ENCODE measurements at places on chromosomes 7 and 10.

DNA sequence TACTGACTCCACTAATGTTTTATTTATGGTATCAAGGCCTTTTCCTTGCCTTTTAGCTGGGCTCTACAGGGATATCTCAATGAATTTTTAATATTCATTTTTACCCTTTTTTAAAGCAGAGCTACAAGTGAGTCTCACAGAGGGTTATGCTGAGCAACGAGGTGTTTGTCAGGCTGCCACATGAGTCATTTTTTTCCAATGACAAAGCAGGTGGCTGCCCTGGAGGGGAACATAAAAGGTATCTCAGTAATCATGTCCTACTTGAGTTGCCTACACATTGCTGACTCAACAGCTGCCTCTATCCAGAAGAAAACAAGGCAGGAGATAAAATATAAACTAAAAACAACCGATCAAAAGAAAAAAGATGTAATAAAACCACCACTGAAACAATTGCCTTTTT is 1004.9 kb upstream of the POT1 start:
- DNase-seq, result no peak

DNA sequence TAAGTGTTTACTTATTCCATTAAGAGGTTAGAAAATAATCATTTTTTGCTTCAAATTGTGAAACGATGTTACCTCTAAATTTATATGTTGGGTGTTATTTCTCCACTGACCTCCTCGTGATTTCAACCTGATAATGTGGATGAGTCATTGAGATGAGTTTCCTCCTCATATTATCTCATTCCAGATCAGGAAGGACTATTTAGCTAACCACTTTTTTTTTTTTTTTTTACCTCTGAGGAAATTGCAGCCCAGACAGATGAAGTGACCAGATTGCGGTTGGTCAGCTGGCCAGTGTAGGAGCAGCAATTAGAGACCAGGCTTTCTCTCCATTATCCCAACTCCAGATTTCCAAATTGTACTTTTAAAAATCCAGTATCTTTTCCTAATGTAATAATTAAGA is 248.7 kb downstream of the FZD1 start:
- DNase-seq, result no peak

DNA sequence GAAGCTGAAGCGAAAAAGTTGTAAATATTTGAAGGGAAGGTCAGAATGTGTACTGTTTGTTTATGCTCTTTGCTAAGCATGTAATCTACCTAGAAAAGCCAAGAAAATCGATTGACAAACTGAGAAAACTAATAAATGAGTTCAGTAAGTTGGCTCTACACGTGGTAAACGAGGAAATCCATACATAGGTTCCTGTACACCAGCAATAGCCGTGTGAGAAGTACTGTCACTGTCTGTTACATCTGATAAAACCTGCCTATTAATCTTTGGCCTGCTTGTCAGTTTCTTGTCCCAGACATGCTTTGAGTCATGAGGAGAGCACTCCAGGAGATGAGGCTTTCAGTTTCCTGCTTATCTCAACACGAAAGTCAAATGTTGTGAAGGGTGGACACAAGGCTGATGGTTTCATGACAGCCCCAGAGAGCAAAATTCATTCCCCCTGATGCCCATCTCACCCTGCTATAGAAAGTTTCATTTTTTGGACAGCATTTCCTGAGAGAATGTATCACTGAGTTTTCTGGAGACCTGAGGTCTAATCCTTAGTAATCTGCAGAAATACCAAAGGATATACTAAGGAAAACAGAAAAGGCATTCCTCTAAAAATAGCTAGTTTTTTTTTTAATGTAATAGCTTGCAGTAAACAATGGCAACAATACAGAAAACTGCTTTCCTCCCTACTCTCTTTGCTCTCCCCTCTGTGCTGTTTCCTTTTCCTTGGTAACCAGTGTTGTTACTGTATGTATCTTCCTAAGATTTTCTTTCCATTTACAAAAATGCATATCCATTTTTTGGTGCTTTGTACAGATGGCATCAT is 18.8 kb downstream of the BMPR1A start:
- no peak for DNase-seq

DNA sequence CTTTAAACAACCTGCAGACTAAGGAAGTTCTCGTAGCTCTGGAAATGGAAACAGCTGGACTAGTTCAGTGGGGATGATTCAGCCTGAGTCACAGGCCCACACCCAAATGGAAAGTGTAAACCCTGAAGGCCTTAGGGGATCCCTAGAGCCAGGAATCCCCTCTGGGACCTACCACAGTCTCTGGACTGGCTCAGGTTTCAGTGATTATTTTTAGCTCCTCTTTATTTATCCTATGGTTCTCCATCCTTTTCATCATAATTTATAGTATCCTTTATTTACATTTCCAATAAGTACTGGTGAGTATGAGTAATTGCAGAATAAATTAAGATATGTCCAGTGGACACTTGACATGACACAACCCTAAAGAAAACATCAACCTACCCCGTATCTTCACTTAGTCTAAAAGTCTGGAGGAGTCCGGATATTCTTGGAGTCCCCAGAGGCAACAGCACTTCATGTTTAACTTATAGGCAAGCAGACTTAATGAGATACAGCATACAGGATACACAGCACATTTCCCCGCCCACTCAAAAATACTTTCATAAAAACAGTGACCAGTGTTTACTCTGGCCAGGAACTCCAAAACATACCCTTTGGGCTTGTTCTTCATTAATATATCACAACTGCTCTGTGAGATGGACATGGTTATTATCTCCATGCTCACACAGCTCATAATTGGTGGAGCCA is 28.4 kb upstream of the SEMA3E start:
- DNase-seq, result no peak

DNA sequence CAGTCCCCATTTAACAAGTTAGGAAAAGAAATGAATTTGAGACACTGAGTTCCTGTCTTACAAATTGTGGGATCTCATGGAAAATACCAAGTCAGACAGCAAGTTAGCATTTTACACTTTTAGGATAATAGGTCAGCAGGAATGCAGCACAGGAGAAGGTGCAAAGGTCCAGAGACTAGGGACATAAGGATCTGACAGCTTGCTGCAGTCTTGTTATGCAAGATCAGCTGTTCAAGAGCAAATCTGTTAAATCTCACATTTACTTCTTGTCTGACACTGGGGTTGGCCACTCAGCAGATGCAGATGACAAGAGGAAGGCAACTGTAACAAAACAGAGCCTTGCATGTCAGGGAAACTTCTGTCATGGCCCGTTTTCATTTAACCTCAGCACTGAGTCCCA is 239.6 kb downstream of the PHF14 start:
- no peak for DNase-seq

DNA sequence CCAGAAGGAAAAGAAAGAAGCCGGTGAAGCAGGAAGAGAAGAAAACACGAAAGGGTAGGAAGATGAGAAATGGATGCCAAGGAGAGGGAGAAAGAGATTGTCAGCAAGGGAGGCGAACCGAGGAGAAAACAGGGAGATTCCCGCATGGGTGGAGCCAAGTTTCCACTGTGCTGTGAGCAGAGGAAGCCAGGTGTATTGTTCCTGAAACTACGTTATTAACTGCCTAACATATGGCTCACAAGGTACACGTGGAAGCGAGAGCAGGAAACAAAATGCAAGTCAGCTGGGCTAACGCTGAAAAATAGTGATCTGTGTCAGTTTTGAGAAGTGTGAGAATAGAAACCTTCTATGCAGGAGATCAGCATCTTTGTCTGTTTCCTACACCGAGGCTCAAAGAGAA is 20.4 kb upstream of the HIPK2 start:
- DNase-seq, result no peak

GRCh38 chr7:147193476-147193875 is 1076.9 kb downstream of the CNTNAP2 start:
- DNase-seq, result no peak

GRCh38 chr7:19448091-19448490 is 260.7 kb downstream of the POLR1F start:
- no peak for DNase-seq

DNA sequence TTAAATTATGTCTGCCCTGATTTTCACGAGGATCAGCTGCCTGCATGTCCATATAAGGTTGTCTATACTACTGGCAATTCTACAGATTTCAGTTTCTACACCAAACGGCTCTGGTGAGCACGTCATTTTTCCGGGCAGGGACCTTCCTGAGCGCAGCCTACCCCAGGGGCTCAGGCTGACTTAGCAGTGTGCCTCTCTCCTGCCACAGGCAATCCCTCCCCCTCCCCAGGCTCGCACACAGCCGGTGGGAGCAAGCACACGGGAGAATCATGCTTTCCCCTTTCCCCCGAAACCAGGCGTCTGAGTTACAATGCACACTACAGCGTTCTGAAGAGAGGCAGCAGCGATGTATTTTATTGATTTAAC is 1.7 kb downstream of the KLF6 start:
- peak; percentile 81 for DNase-seq

DNA sequence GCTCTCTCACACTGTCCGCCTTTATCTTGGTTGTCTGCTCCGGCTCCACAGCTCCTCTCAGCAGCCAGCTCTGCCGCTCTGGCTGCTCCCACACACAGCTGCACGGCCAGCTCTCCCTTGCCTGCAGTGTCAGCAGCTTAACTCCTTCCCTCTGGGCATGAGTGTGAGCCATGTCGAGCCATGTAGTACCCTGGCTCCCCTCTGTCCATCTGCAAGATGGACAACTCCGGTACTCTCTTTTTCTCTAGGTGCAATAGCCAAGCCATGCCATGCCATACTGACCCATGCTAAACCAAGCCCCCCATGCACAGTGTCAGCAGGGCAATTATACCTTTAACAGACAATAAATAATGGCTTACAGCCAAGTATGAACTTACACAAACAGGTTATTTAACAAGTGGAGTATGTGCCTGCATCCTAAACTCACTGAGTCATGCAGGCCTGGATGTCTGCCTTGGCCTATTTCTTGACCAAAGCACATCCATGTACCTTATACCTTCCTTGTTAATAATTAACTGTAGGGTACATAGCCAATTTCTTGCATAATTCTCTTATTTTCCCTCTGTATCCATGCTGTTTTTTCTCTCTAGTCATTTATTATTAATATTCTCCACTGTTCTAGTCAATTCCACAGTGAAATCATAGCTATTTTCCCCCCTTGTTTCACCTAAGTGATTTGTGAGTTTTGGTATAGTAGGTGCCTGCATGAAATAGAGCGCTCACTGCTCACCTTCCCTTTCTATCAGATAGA is 170.9 kb downstream of the CDK14 start:
- no peak for DNase-seq

- no peak for DNase-seq
Measured at GRCh38 chr10:22911889-22912762, 15.7 kb upstream of the ARMC3 start.

GRCh38 chr7:73681031-73681430 is 2.2 kb downstream of the DNAJC30 start:
- no peak for DNase-seq

DNA sequence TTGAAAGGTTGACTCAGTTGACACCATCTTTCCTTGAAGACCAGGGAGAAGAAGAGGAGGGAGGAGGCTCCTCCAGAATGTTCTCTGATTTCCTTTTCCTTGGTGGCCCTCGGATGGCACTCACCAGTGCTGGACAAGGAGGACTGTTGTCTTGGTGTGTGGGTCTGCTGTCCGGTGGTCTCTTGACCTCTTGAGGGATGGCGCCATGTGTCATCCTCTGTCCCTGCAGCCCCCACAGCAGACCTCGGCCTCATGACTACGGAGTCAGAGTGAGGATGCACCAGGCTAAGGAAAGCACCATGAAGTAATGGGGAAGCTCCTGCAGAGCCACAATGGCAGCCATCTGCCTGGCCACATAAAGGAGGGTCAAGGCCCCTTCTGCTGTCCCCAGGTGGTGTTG is 475.0 kb downstream of the GLRX3 start:
- no peak for DNase-seq

- no peak for DNase-seq
Measured at GRCh38 chr7:156378806-156379205, 261.8 kb upstream of the RNF32 start.

- no peak for DNase-seq
Measured at GRCh38 chr10:35392482-35393228, 56.3 kb downstream of the CCNY start.

DNA sequence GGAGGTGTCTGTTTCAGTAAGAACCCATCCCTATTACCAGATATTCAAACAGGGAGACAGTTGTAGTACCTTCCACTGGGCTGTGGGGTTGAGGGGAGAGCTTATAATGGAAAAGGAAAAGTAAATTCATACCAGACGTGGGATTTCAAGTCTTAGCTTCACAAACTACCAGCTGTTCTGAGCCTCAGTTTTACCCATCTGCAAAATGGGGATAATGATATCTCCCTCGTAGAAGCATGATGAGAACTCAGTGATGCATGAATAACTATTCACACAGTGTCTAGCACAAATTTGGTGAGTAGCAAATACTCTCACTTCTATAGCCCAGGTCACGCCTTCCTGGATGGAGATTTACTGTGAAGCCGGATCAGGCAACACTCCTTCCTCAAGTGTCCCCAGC is 29.1 kb upstream of the IKZF1 start:
- DNase-seq, result no peak

DNA sequence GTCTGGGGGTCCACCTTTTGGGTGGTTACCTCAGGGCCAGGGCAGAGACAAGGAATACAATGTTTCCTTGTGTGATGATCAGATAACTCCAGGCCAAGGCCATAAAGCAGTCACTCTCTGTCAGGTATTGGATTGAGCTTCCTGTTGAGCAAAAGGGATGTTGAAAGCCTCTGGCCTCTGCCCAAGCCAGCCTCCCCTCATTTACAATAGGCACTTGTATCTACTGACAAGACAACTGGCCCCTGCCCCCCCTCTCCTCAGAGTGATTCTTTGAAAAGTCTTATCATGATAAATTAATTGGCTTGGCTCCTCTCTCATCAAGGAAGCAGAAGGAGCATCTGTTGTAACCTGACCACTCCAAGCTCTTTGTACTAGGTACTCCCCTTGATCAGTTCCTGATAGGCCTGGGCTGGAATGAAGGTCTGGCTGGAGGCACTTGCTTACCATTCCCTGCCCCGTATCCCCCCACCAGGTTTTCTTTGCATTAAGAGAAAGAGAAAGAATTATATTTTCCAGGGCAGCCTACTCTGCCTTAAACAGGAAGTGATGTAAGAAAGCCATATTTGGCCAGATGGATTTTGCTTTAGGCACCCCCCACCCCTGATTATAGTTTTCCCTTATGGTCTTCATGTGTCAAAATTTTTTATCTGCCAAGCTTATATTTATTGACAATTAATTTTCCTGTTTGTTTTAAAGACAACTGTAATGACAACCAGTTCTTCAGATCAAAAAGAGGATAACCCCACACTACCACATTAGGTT is 42.1 kb upstream of the HPS1 start:
- DNase-seq, result no peak

GRCh38 chr10:132401401-132402118 is 4.6 kb downstream of the PWWP2B start:
- DNase-seq, result no peak

- no peak for DNase-seq
Measured at GRCh38 chr7:118259115-118259514, 34.6 kb downstream of the ANKRD7 start.

- DNase-seq, result no peak
Measured at GRCh38 chr10:10514797-10515196, 502.9 kb upstream of the CELF2 start.

DNA sequence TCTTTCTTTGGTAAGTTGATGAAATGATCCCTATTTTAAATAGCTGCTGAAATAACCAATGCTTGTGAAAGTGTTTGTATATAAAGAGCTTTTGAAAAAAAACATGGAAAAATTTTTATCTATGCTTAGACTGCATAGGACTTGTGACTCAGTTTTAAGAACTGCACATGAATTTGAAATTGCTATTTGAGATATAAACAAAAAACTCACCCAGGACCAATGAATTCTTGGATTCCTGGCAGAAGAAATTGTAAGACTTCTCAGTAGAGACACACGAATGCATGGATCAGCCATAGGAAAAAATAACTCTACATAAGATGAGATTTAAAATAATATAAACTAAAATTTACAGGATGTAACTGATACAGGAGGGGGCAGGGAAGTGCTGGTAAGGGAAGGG is 278.8 kb upstream of the SORCS1 start:
- no peak for DNase-seq

GRCh38 chr7:93843260-93843659 is 47.3 kb downstream of the TFPI2 start:
- DNase-seq, result no peak

Measured in CD4-positive, alpha-beta T cell treated with Interleukin-10 for 1 hour (primary cell).